ENCODE measurements at places on chromosomes 2 and 18.

DNA sequence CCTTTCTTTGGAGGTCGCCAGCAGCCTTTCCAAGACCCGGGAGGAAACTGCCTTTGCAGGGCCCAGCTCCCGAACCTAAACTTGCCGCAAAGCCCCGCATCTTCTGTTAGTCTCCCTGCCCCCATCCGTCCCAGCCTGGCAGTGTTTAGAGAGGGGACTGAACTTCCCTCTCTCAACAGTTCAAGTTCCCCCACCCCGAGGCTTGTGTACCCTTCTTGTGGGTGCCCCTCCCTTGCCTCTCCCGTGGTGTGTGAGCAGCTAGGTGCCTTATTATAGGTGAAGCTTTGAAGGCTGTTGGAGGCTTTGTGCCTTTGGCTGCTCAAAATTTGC, 1.4 kb downstream of the LBH start:
- no peak for DNase-seq

- DNase-seq: no peak
Measured at GRCh38 chr2:82998781-82999180, 1460.3 kb downstream of the SUCLG1 start.

GRCh38 chr2:17719562-17720371, 33.8 kb downstream of the SMC6 start:
- no peak for DNase-seq

DNA sequence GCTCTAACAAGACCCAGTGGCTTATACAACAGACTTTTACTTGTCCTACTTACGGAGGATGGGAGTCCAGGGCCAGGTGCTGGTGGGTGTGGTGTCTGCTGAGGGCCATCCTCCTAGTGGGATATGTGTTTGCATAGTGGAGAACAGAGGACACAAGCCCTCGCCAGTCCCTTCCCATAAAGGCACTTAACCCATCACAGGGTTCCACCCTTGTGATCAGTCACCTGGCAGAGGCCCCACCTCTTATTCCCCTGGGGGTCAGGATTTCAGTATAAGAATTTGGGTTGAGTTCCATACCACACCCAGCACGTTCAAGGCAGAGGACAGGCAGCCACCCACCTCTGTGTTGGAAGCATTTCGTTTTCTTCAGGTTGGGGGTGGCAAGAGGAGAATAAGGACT, 259.0 kb downstream of the AGAP1 start:
- DNase-seq: no peak

DNA sequence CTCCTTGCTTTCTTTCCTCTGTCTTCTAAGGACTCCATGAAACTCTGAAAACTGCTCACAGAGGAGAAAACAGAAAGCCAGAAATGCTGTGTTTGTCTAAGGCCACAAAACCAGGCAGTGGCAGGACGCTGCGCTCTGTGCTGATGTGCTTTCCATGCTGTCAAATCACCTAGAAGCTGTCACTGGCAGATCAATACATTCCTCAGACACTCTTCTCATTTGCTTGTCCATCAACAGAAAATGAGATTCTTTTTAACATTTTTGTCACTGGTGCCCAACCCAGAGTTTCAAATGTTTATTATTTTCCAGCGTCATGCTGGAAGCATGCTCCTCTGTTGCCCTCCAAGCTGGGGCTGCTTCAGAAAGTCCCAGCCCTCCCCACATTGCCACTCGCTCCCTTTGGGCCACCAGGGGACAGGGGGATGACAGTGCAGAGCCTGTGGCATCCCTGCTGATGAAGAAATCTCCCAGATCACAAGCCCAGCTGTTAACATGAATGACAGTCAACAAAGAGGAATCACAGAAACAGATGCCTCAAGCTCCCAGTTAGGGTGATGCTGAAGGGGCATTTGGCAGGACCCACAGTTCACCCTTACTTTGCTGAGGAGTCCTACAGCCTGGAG, 117.5 kb upstream of the MEIS1 start:
- no peak for DNase-seq

GRCh38 chr2:77954931-77955330, 432.8 kb upstream of the LRRTM4 start:
- no peak for DNase-seq

GRCh38 chr2:45748239-45748638, 96.8 kb downstream of the PRKCE start:
- no peak for DNase-seq

DNA sequence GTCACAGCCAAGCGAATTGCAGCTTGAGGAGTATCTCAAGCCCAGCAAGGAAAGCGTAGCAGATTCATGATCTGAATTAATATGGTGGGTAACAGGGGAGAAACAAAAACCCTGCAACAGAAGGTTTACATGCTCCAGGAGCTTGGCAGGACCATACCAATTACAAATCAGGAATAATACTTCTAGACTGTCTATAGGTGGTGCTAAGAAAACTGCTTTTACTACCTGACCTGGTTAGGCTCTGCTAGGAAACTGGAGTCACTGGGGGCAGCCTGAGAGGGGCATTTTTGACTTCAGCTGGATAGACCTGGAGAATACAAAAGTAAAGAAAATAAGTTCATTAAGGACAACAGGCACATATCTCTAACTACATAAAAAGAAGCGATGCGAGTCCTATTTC, 24.6 kb upstream of the SPOPL start:
- DNase-seq: no peak

GRCh38 chr2:181239201-181239799, 217.9 kb upstream of the ITGA4 start:
- no peak for DNase-seq

DNA sequence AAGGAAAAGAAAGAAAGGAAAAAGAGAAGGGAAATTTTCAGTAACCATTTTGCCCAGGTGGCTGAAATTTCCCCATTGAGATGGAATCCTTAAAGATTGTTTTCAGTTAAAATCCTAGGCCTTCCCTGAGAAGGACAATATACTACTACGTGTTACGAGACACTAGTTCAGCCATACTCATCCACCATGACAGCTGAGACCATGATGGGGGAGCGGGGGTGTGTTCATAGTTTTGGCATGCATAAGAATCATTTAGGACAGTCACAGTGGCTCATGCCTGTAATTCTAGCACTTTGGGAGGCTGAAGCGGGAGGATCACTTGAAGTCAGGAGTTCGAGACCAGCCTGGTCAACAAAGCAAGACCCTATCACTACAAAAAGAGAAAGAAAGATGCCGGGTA, 28.0 kb downstream of the PLA2R1 start:
- DNase-seq: no peak

DNA sequence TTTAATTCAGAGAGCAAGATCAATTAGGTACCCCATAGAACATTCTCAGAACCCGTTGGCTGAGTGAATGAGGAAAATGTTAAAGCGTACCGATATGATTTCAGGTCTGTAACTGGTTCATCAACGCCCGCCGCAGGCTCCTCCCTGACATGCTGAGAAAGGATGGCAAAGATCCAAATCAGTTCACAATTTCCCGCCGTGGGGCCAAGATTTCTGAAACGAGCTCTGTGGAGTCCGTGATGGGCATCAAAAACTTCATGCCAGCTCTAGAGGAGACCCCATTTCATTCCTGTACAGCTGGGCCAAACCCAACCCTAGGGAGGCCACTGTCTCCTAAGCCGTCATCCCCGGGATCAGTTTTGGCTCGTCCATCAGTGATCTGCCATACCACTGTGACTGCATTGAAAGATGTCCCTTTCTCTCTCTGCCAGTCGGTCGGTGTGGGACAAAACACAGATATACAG, 7.3 kb downstream of the TGIF1 start:
- DNase-seq: no peak

DNA sequence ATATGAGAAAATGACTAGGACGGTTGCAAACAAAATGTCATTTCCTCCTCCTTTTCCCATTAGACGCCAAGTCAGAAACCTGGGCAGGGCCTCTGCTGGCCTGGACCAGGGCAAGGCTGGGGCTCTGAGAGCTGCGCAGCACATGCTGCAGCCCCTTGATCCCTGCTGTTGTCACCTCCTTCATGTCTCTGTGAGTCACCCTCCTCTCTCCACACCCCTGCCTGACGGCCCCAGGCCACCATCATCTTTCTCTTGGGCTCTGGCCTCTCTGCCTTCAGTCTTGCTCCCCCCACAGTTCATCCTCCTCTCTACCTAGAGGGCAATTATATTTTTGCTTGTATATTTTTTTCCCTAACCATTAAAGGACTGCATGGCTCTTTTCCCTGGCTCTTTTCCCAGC, 10.0 kb downstream of the FLACC1 start:
- DNase-seq: no peak

GRCh38 chr18:74513149-74513882, 17.2 kb downstream of the CNDP2 start:
- no peak for DNase-seq

- DNase-seq: peak; percentile 49
Measured at GRCh38 chr2:101396316-101396717, 9.0 kb upstream of the CREG2 start.

DNA sequence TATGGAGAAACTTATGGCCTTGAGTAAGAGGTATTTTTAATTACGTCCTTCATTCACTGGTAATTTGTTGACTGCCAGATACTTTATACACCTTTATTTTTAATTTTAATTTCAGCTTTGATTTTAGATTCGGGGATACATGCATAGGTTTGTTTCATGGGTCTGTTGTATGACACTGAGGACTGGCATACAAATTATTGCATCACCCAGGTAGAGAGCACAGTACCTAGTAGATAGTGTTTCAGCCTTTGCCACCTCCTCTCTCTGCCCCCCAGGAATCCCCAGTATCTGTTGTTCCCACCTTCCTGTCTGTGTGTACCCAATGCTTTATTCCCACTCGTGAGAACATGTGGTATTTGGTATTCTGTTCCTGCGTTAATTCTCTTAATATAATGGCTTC, 137.9 kb downstream of the RTN4 start:
- DNase-seq: no peak

- DNase-seq: no peak
Measured at GRCh38 chr2:88211003-88211808, 41.1 kb downstream of the THNSL2 start.

DNA sequence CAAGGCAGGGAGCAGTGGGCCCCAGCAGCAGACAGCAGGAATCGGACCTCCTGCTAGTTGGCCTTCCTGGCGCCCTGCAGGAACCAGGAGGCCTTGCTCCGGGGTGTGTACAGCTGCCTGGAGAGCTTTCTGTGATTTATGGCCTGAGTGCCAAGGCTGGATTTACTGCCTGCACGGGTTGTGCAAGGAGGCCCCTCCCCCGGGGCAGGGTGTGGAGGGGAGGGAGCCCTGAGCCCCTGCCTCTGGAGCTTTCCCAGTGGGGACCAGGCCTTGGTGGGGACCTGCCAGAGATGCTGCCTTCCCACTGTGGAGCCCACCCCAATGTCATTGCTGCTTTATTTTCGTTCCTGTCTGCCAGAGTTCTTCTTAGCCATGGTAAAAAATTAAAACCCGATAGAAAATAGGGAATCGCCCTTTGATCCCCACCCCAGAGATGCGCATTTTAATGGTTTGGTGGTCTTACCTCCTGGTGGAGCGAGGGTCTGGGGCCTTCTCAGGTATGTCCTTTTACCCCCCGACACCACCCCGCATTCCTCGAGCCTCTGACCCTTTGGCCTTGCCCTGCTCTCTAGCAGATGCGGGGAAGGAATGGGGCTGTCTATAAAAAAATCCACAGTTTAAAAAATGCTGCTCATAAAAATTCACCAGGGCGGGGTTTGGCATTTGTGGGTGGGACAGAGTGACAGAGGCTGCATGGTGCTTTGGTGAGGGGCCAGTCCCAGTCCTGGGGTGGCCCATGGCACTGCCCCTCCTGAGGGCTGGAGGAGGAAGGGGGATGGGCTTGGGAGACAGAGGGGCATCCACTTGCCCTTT, 6.9 kb upstream of the RALB start:
- no peak for DNase-seq

DNA sequence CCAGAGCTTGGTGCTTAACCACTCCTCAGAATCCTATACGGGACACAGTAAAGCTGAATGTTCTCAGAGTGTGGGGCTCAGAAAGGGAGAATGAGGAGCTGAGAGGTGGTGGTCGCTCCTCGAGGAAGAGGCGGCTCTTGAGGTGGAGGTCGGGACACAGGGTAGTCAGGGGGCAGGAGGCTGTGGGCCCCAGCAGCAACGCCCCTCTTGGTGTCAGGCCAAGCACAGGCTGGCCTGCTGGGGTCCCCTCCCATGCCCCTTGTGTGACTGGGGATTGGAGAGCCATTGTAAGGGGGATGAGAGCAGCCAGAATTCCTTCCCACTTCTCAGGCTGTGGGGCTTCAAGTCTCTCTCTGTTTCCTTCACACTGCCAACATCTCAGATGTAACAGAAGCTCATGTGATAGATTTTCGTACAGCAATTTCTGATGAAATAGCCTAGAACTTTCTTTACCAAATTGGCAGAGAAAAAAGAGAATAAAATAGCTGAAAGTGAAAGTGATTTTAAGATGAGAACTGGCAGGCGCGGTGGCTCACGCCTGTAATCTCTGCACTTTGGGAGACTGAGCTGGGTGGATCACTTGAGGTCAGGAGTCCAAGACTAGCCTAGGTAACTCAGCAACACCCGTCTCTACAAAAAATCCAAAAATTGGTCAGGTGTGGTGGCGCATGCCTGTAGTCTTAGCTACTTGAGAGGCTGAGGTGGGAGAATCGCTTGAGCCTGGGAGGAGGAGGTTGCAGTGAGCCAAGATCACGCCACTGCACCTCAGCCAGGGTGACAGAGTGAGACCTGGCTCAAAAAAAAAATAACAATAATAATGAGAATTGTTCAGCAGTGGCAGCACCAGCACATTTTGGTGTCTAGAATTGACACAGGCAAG, 61.1 kb upstream of the RPL31 start:
- DNase-seq: no peak

DNA sequence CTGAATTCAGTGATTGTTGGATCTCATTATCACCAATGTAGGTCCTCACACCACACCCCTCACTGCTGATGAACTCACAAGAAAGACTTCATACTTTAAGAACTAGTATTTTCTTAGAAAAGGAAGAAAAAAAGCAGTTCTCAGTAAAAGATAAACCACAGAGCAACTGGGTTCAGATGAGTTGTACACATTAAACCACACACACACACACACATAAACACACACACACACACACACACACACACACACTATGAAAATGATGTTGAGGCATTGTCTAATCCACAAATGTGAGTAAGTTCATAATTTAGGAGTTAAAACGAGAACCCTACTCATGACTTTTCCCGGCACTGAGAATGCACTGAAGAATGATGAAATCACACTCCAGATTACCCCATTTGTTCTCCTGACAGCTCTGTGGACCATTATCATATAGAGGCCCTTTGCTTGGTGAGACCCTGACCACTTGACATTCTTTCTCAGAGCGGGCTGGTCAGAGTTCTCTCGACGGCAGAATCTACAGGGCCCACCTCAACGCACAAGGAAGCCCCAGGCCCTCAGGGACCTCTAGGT, 106.2 kb downstream of the BCL2 start:
- DNase-seq: no peak

- no peak for DNase-seq
Measured at GRCh38 chr2:136331226-136331625, 213.3 kb upstream of the CXCR4 start.

- no peak for DNase-seq
Measured at GRCh38 chr2:103817746-103818145, 1036.2 kb upstream of the POU3F3 start.

Measured in HS-27A (cell line).